Smooth muscle cell of the umbilical artery (primary cell): ENCODE measurements at places on chromosomes 6 and 20. TPM values are rescaled to one million over a fixed set of nuclear protein-coding genes. Genes with fewer than 3 reads are reported as not detected.

The NOX3 gene
- not detected in 2 replicates for total RNA-seq

The OTOR gene
- total RNA-seq, result not detected in 2 replicates

The LTB gene
- not detected in 2 replicates for total RNA-seq

The WFDC5 gene
- total RNA-seq, result not detected in 2 replicates

The COL11A2 gene
- total RNA-seq, result 0.30 and 0.37 TPM in 2 replicates

The MAN1A1 gene
- 77.1 and 170 TPM in 2 replicates for total RNA-seq

The OPRM1 gene
- not detected in 2 replicates for total RNA-seq

The RING1 gene
- total RNA-seq, result 23.8 and 26.4 TPM in 2 replicates

The TMEM239 gene
- total RNA-seq, result not detected in 2 replicates

The TMEM244 gene
- not detected in 2 replicates for total RNA-seq

The CSNK2B gene
- 73.6 and 90.3 TPM in 2 replicates for total RNA-seq

The OR2H1 gene
- total RNA-seq, result not detected in 2 replicates

The DDO gene
- under 0.01 and 0.23 TPM in 2 replicates for total RNA-seq
